Activated T-cell treated with anti-CD3 and anti-CD28 coated beads, Interleukin-2, amount 50 U/mL, for 1 hour (primary cell): ENCODE measurements at places on chromosomes 1 and 21.

DNA sequence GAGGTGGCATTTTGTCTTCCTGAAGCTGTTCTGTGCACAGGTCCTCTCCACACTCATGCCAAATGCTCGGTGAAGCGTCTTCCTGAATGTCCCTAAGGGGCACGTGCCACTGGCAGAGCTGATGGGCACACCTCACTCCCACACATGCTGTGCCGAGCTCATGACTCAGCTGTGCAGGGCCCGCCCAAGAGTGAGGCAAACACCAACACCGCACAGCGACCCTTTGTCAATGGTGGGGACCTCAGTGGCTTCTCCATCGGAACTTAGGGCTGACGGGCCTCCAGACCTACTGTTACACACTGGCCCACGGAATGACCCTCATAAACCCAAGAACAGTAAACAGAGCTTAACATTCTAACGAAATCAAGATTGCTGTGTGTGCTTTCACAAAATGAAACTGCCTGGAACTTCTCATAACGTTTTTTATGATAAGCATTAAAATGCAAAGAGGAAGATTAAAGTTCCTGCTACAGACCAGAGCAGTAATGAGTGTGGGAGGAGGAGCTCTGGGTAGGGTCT lies 89.3 kb downstream of the SIM2 start:
- no peak for DNase-seq

DNA sequence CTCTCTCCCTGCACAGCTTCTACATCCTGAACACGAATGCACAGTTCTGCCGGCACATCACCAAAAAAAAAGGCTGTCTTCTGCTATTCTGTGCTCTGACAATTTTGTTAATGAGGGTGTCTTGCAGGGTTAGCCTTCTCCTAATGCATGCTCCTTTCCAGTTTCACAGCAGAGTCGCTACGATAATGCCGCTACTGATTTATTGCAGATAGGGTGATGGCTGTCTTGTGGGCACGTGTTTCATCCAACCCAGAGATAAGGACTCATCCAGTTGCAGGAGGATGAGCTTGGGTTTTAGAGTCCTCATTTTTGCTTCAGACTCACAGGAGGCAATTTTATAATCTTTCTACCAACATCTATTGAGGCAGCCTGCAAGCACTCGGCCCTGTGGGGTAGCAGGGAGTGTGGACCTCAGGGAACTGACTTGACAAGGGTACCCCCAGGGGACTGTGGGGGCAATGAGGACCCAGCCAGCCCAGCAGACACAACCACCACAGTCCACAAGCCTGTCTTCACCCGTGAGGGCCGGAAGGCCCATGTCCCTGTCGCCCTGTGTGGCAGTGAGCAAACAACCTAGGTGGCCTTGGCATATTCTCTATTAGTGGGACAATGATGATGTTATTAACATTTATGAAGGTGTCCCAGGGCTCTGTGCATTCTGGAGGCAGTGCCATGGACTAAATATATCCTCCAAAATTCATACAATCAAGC lies 15.4 kb upstream of the UTS2 start:
- DNase-seq: no peak

DNA sequence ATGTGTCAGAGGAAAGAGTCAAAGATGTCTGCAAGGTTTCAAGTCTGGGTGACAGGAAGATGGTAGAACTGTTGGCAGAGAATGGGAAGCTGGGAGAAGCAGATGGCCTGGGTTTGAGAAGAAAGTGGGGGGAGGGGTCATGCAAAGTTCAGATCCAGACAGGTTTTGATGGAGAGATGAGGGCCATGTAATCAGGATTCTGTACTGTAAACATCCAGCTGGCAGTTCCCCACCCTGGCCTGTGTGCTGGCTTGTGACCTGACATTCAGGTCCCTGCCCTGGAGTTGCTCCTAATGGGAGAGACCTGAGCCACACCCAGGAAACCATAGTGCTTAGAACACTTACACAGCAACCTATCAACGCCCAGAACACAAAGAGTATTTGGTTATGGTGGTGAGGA lies 15.6 kb upstream of the ETV3 start:
- DNase-seq: no peak

GRCh38 chr1:96290801-96291200 lies 430.8 kb upstream of the PTBP2 start:
- DNase-seq: no peak

DNA sequence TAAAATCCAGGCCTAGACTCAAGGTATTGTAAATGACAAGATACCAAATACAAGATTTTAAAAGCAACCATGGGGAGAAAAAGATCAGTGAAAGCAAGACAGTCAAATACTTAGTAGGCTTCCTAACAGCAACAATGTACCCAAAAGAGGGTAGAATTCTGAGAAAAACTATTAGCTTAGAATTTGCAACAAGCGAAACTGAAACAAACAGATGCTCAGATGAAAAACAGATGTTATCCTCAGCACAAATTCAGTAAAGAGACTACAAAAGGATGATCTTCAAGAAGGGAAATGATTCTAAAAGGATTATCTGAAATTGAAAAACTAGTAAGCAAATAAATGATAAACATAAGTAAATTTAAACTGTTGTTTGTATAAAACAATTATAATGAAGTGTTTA lies 40.0 kb downstream of the PDC start:
- DNase-seq: no peak

DNA sequence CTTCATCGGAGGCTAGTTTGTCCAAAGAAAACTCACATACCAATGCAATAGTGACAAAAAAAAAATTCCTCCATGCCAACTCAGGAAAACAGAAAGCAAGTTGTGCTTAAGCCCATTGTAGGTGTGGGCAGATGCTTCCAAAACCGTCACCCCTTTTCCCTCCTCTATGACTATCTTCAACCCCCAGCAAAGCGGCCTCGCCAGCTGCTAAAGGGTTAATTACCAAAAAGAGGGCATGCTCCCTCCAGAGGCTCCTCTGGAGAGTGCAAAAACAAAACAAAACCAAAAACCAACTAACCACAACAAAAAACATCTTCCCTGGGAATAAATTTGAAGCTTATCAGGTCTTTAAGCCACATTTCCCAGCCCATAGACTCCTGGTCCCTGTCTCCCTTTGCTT lies 1.2 kb downstream of the LMOD1 start:
- DNase-seq: no peak

DNA sequence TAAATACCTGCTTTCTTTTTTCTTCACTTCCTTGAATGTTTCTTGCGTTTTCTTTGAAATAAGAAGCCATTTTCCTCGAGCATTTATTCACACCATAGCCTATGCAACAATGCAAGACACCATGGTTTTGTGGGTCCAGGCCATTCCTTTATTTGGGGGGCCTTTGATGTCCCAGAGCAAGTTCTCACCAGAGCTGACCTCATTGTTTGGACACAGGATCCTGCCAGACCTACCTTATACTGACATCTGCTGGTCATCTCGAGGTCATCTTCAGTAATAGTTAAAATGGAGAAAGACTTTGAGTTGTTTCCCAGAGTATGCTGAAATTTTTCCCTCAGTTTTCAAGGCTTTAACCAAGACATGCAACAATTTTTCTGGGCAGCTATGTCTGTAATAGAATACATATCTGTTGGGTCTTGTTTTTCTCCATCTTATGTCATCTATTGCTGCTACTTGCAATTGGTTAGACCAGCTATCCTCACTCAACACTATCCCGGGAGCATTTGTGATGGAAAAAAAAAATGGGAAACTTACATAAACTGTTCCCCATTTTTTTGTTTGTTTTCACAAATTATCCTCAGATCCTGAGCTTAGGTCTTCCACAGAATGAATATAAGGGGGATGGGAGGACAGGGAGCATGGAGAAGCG lies 34.0 kb upstream of the BACE2 start:
- DNase-seq: no peak

GRCh38 chr1:211527006-211527405 lies 35.0 kb upstream of the RD3 start:
- no peak for DNase-seq

GRCh38 chr1:18836654-18837053 lies 22.8 kb downstream of the TAS1R2 start:
- DNase-seq: no peak

GRCh38 chr1:228081144-228081543 lies 1.4 kb upstream of the ARF1 start:
- DNase-seq: no peak

DNA sequence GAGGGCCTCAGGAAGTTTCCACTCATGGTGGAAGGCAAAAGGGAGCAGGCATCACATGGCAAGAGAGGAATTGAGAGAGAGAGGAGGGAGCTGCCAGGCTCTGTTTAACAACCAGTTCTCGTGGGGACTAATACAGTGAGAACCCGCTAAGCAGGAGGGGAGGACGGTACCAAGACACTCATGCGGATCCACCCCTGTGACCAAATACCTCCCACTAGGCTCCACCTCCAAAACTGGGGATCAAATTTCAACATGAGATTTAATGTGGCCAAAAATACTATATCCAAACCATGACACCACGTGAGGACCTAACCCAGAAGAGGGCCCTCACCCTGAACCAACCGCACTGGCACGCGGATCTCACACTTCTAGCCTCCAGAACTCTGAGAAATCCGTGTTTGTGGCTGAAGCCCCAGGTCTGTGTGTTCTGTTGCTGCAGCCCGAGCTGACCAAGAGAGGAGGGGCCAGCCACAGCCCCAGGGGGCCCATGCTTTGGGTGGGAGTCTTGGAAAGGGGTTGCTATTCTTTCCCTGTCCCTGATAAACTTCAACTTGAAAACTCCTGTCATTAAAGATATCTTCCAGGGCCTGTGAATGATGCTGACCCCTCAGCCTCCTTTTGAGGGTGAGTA lies 32.0 kb downstream of the TRIM67 start:
- DNase-seq: no peak

- no peak for DNase-seq
These were observed 55.2 kb upstream of the L1TD1 start for GRCh38 chr1:62139410-62139809.

GRCh38 chr1:98025858-98026257 lies 105.0 kb upstream of the DPYD start:
- DNase-seq: no peak

DNA sequence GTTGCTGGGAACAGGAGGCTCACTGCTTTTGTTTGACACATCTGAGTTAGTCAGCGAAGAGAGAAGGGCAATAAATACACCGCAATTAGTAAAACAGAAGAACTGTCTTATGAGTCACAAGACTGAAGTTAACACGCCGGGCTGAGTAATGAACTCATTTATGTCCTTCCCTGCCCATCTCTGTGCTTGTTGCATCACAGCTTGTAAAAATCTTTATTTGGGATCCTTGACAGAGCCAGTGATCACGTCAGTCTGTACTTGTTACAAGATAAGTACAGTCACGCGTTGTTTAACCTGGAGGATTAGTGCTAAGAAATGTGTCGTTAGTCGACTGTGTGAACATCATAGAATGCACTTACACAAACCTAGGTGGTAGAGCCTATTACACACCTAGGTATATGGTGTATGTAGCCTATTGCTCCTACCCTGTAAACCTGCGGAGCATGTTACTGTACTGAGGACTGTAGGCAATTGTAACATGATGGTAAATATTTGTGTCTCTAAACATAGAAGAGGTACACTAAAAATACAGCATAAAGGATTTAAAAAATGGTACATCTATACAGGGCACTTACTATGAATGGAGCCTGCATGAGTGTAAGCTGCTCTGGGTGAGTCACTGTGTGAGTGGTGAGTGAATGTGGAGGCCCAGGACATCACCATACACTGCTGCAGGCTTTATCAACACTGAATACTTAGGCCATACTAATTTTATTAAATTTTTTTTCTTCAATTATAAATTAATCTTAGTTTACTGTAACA lies 272.2 kb downstream of the TNR start:
- no peak for DNase-seq

- peak; percentile 60 for DNase-seq
These were observed 494 bp downstream of the APH1A start for GRCh38 chr1:150268340-150268704.

DNA sequence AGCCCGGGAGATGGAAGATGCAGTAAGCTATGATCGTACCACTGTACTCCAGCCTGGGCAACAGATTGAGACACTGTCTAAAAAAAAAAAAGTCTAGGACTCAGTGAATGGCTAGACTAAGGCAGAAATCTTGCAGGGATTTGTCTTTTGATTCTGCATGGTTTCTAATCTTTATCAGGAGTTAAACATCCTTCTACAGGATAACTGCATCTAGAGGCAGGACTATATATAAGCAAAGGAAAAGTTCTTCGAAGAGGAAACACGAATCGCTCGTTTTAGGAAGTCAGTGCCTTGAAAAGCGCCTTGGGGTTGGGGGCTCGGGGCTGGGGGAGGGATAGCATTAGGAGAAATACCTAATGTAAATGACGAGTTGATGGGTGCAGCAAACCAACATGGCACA lies 602 bp upstream of the UFC1 start:
- no peak for DNase-seq

- DNase-seq: peak; percentile 22
These were observed at the start of gene SNX7 for GRCh38 chr1:98661544-98662355. TSS of gene SNX7 (plus strand) at chr1:98661721. CDS start at chr1:98661732, 11 bp downstream.

DNA sequence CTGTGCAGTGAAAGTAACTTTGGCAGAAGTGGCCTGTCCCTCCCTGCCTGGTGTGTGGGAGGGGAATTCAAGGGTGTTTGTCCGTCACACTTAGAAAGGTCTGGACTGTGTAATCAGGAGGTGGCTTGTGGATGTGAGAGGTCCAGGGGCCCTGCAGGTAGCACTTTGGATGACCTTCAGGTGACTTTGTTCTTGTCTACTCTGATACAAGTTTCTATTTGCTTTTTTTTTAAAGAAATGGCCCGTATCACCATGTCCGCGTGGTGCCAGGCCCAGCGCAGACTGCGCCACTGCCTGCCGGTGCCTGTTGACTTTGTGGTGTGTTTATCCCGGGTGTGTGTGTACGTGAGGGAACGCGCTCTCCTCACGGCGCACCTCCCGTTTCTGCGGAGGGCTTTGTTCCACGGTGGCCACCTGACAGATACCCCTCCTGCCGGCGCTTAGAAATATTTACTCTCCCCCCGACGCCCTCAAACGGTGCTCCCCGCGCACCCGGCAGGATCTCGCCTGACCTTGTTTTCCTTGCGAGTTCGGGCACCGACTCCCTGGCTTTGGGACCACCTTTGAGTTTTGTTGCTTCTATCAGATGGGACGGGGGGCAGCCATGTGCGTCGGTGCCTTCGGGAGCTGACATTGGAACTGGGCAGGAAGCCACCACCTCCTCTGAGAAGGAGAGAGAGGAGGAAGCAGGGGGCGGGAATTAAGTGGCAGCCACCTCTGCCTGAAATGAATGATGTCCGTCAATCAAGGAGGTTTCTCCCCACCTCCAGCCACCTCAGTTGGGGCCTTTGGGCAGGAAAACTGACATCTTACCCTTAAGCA lies 119.4 kb downstream of the PRDM16 start:
- no peak for DNase-seq

DNA sequence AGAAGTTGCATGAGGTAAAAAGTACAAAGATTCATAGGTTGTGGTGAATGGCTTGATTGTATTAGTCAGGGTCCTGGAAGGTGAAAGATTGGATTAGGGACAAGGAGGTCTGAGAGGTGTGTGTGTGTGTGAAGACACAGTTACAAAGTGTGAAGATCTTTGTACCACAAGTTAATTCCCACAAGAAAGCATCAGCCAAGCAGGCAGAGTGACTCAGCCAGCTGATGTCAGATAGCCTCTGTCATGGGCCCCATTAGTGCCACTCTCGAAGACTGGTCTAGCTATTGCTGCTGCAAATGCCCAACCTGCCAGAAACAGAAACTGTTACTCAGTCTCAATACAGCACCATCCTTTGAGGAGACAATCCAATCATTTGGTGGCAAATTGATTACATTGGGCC lies 96.5 kb downstream of the DTL start:
- no peak for DNase-seq
